ENCODE measurements at places on chromosomes 16 and 17. TPM values are rescaled to one million over a fixed set of nuclear protein-coding genes. Genes with fewer than 3 reads are reported as not detected.

DNA sequence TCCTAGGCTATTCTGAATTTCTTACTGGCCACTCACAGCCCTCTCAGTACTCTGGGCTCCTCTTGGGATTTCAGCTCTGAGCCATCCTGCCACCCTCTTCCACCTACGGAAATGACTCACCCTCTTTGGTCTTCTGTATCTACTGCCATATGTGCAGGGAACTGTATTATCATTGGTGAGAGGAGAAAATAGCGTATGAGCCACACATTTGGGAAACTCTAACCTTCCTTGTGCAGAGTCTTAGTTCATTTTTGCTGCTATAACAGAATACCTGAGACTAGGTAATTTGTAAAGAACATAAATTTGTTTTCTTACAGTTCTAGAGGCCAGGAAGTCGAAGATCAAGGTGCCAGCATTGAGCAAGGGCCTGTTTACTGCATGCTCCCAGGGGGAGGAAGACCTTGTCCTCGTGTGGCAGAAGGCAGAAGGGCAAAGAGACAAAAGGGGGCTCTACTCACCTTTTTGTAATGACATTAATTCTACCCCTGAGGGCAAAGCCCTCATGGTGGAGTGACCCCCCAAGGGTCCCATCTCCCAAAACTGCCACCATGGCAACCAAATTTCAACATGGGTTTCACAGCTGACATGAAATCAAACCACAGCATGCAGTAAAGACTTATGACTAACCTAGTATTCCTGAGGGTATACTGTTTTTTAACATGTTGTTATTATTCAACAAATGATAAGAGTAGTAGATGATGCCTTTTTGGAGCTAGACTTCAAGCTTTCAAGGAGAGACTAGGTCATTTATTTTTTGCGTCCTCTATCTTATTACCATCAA lies 191.8 kb downstream of the PRKCA start:
- DNase-seq = no peak

GRCh38 chr17:40699853-40700252 lies 3.7 kb downstream of the KRT24 start:
- DNase-seq = peak; percentile 29

GRCh38 chr16:3038256-3038655 lies 1.5 kb upstream of the BICDL2 start:
- no peak for DNase-seq

DNA sequence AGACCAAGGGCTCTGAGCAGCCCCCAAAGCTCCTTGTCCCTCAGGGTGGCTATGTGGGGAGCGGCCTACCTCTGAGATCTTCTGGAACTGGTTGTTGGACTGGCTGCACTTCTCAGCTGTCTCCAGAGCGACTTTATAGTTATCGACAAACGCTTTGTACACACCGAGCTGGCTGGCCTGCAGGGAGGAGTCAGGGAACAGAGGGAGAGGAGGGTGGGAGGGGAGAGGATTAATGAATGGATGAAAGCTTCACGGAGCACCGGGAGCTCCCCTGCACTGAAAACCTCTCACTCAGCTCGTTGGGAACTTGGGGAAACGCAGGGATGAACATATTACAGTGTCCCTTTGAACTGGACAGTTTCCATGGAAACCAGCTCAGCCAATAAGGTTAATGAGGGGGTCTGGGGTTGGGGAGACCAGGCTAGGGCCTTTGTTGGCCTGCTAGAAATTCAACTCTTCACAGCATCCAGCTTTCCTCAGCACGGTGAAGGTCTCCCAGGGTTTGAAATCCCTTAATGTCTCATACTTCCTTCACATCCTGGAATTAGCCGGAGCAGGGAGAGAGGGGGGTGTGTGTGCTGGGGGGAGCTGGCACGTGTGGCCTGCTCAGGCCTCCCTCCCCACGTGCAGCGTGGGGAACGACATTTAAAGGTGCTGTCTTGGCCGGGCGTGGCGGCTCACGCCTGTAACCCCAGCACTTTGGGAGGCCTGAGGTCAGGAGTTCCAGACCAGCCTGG lies 86.7 kb downstream of the TIMM22 start:
- no peak for DNase-seq

GRCh38 chr17:19448341-19449268 lies 37.6 kb downstream of the RNF112 start:
- peak; percentile 91 for DNase-seq

GRCh38 chr16:14420721-14421488 lies 209.2 kb downstream of the PARN start:
- DNase-seq = no peak

GRCh38 chr16:80604600-80605355 lies 64.0 kb downstream of the DYNLRB2 start:
- DNase-seq = no peak

DNA sequence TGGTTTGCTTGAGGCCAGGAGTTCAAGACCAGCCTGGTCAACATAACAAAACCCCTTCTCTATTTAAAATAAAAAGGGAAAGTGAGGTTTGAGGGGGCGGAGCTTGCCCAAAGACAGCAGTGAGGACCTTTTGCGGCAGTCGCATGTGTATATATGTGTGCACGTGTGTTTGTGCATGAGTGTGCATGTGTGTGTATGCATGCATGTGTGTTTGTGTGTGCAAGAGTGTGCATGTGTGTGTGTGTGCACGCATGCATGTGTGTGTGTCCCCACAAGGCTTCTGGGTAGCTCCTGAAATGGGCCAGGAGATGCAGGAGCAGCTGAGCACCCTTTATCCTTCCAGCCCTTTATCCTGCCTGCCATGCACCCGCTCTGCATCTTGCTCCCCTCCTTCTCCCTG lies 9.0 kb downstream of the RHBDL3 start:
- DNase-seq = no peak

GRCh38 chr16:64627288-64627687 lies 494.6 kb downstream of the CDH11 start:
- no peak for DNase-seq

DNA sequence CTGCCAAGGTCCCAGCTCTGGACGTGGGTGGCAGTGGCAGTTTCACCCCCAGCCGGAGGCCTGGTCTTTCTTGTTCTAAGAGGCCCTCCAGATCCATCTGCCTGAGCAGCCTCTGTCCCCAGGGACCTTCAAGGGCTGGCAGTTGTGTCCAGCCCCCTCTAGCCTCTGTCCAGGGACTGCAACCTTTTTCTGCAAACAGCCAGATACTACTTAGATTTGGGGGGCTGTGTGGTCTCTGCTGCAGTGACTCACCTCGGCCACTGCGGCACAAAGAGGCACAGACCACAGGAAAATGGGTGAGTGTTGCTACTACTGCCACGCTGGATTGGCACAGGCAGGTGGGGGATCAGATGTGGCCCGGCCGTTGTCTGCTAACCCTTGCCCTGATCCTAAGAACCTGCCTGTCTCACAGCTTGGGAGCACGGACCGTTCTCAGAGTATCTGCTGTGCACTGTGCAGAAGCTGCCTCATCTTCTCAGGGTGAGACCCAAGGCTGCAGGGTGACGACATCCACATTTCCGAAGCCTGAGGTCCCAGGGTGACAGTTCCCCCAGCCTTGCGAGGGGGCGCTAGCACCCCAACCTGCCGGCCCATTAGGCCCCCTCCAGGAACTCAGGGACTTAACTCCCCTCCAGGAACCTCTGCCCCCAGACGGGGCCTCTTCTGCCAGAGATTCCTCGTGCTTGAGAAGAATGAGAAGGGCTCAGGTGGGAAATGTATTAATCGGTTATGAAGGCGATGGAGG lies 27.6 kb downstream of the MXRA7 start:
- DNase-seq = no peak

DNA sequence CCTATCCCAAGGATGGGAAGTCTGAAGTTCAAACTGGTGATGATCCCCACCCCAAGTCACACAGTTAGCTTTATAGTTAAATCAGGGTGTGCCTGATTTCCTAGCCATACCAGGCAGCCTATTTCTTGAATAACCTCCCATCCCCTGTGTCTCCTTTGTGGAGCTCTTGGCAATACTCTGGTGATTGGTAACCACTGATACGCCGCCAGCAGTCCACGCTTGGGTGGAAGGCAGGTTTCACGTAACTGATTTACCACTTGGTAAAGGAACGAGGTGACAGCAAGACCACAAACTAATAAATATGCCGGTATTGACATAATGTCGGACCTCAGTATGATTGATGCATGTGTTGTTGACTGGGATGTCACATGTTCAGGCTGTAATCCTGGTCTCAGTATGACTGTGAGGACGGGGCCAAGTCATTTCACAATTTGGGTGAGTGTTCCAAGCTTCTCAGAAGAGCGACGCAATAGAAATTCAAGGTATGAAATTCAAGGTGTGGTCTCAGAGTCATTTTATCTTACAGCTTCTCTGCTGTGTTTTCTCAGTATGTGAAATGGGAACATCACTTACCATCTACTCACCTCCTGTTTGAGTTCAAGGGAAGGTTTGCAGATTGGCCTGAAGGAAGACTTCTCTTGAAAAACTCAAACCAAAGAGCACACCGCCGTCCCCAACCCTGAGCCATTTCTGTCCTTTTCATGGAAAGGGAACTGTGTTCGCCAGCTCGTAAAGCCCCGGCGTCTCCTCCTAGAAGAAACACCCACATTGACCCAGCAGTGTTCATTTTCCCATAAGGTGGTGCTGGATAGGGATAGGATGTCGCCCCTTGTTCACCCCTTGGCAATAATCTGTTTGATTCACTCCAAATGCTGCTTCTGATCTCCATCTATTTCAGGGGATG lies 678.9 kb downstream of the WWOX start:
- DNase-seq = no peak

DNA sequence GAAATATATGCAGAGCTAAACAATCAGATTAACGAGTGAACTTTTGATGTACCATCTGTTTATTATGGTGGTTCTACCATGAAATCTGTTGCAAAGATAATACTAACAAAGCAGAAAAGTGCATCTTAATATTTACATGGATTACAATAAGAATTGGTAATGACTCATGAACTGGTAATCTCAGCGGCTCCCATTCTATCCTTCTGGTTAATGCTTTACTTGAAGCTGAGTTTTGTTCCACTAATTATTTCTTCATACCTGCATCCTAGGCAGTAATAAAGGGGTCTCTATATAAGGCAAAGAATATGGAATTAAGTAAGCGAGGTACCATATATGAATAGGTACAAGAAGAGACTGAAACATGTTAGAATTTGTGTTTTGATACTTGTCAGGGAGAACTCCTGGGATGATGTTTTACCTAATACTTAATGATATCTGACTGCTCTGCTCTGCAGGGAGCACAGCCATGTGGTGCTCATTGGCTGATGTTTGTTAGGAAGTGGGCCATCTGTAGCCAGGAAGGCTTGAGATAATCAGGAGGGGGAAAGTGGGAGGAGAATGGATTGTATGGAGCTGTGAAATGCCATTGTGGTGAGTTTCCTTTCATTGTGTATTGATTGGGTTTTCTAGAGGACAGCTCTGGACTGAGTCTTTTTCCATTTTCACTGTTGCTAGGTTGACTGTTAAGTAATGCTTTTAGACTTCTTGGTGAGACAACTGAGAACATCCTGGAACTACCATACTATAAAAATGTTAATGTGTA lies 52.6 kb downstream of the MAP2K6 start:
- DNase-seq = no peak

DNA sequence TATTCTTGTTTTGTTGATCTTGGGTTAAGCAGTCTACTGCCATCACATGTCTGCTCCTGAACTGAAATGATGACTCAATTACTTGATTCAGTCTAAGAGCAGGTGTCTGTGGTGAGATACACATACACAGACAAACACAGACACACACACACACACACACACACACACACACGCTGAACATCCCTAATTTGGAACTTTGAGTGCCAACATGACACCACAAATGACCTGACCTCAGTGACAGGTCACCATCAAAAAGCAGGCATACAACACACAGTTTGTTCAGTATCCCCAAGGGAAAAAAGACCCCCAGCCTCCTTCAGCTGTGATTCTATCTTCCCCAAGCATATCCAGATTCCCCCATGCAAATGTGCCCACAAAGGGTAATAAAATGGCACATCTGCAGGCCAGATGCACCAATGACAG lies 130.1 kb upstream of the TMEM97 start:
- no peak for DNase-seq

DNA sequence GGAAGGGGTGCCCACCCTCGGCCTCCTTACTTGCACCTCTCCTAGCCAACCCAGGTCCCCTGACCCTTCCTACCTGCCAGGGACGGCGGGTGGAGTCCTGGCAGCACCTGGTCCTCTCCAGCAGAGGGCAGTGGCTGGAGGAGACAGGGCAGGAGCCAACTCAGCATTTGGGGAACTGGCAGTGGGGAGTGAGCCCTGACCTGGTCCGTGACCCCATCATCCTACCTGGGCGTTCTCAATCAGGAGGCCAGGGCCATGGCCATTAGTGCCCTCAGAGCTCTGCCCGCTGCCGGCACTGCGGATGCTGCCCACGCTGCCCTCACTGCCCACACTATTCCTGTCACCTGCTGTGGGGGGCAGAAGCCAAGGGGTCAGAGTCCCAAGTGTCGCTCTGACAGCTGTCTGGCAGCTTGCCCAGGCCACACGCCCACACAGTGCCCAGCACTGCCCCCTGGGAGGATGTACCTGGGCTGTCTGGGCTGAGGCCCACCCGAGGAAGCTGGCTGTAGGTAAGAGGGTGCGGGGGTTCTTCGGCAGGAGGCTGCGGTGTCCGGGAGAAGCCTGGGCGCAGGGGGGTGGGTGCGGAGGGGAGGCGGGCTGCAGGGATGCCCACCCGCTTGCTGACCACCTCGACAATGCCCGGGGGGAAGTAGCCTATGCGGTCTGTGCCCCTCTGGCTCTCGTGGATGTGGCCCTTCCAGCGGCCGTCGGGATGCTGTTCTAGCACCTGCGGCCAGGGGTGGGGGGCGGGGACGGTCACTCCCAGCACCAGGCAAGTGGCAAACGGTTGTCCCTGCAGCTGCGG lies 10.8 kb downstream of the CASKIN2 start:
- DNase-seq = no peak

- no peak for DNase-seq
Measured at GRCh38 chr17:21548236-21548635, 144.1 kb upstream of the KCNJ18 start.

DNA sequence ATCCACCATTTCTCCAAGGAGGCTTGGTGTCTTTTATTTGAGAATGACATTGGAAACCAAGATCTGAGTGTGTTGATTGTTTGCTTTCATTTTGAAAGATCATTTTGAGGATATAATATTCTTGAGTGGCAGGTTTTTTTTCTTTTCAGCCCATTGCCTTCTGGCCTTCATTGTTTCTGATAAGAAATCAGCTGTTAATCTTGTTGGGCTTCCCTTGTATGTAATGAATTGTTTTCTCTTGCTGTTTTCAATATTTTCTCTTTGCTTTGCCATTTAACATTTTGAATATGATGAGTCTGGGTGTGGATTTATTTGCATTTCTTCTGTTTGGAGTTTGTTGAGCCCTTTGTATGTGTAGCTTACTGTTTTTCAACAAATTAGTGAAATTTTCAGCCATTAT lies 22.0 kb downstream of the PRSS54 start:
- no peak for DNase-seq

RHBDL1 gene
- 1.8 TPM for polyA plus RNA-seq

PRSS36 gene
- 1.0 TPM for polyA plus RNA-seq

TBC1D3H gene
- polyA plus RNA-seq = not detected

CHD9NB gene
- 2.7 TPM for polyA plus RNA-seq

KCNJ18 gene
- not detected for polyA plus RNA-seq

CDH1 gene
- polyA plus RNA-seq = 1.2 TPM

HBA2 gene
- 3,429 TPM for polyA plus RNA-seq

HOXB7 gene
- 1.8 TPM for polyA plus RNA-seq

NOL3 gene
- polyA plus RNA-seq = 34.4 TPM
